Lower lobe of right lung (tissue), 2 donors: ENCODE measurements at places on chromosomes 7 and 10.

- no peak for DNase-seq
These were observed 408.4 kb upstream of the SHH start for GRCh38 chr7:156220701-156221100.

DNA sequence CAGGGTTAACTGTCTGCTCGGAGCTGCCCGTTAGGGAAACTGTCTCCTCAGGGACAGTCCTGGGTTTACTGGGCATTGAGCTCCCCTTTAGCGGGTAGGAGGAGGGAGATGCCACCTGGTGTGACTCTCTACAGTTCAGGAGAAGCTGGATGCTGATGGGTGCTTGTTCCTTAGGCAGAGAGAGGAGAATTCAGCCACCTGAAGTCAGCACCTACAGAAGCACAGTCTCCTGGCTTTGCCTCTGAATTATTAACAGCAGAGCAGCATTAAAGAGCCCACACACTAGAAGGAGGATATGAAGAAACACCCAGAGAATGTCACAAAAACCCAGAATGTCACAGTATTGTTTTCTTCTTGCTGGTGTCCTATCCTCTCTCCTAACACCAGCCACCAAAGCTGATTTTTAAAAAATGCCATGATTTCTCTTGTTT lies 696 bp downstream of the GIMAP4 start:
- DNase-seq, result no peak

- DNase-seq, result no peak
These were observed 44.8 kb upstream of the EGR2 start for GRCh38 chr10:62860946-62861345.

DNA sequence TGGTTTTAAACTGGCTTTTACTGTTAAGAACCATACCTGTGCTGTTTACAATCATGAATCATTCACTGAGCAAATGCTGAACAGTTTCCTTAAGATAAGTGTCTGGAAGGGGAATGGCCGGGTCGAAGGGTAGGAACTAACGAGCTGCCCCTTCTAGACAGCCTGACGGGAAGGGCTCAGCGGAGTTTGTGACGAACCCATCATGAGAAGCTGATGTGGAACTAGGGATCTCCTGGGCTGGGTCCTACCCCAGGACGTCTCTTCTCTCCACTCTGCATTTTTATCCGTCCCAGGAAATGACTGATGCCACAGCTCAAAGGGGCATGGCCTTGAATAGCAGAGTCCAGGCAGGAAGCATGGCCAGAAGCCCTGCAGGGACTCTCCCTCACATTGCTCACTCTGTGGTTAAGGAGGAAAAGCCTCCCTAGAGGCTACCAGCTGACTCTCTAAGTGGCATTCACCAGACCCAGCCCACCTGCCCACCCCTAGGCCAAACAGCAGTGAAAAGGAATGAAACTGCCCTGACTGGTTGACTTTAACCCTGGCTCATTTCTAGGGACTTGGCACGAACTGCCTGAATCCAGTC lies 112.0 kb downstream of the PFKFB3 start:
- no peak for DNase-seq

DNA sequence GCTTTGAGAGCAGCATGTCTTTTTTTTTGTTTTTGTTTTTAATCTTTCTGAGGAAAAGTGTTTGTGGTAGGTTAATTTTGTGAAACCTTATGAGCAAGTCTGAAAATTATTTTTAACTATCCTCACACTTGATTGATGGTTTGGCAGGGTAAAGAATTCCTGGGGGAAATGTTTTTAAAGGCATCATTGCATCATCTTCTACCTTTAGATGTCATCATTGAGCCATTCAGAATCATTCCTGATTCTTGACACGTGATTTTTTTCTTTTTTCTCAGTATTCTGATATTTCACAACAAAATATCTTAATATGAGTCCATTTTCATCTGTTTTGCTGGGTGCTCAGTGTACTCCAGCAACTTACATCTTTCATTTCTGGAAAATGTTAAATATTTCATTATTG lies 28.3 kb downstream of the PALS2 start:
- no peak for DNase-seq

- no peak for DNase-seq
These were observed 45.8 kb downstream of the USP54 start for GRCh38 chr10:73545357-73545756.

DNA sequence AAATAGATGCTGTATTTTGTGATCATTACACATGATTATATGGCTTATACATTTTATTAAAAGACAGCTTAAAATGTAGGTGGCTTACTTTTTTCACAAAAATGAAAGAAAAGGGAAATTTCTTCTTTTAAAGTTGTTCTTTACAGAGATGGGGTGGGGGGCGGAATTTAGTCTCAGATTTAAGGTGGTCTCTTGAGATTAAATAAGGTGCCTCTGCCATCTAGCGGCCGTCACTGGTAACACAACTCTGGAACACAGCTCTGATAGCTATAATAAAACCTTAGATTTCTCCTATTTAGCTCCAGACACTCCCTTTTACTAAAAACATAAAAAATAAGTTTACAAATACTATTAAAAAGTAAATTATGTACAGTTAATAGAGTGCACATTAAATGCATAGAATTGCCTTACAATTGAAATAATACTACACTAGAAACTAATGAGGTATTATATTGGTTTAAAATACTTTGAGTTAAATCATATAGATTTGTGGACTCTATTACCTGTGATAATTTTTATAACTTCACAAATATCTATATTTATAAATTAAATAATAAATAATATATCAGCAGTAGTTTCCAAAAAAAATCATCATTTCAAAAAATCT lies 210.9 kb downstream of the DGKB start:
- DNase-seq, result no peak

- no peak for DNase-seq
These were observed 218.7 kb upstream of the AOAH start for GRCh38 chr7:36942955-36943354.

DNA sequence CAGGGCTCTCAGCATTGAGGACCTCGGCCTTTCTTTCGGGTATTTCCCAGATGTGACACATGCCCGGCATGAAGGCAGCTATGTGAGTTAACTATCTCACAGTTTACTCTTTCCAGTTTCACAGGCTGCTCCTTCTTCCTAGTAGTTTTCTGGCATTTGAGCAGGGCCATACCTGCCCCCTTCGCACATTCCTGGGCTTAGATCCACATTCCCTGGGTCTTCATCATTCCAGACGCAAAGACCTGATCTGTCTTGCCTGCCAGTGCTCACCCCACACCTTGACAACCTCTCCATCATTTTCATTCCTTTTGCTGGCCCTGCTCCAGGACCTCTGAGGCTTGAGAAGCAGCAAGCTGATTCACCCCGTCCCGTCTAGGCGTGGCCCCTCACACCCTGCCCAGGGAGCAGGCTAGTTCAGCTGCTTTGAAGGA lies 227.5 kb downstream of the WDR11 start:
- DNase-seq, result no peak

DNA sequence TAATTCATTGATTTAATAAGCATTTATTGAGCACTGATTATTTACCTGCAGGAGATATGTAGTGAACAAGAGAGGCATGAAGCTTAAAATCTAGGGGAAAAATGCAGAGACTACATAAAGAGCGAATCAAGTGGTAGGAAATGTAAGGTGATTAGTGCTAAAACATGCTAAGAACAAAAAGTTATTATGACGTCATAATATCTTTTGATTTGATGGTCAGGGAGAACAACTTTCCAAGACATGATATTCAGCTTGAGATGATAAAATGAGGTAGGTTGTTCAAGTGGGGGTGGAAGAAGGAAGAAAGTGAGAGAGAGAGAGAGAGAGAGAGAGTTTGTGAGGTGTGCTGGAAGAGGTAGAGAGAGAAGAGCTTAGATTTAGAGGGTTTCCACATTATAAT lies 317.7 kb downstream of the NRG3 start:
- no peak for DNase-seq

- no peak for DNase-seq
These were observed 23.7 kb downstream of the SPAG6 start for GRCh38 chr10:22368981-22369380.

DNA sequence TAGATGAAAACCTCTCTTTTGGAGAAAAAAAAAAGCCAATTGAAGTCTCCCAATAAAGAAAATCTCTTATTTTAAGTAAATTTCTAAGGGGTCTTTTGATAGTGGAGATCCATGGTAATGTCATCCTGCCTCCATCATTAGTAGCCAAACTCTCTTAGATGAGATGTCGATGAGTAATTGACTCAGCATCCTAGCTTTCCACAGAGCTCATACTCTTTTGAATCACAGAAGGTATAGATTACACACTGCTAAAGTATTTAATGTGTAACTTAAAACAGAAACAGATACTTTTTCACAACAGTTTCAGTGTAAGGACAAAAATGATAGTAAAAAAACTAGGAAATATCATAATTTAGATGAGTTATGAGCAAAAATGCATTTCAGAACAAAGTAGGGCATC lies 19.4 kb downstream of the MAGI2 start:
- DNase-seq, result no peak

- DNase-seq, result no peak
These were observed 133.7 kb upstream of the SH2B2 start for GRCh38 chr7:102152672-102153598.
